CD4-positive, alpha-beta T cell treated with Interleukin-6 for 4 hours (primary cell): ENCODE measurements at places on chromosomes 4 and X.

GRCh38 chr4:141350122-141350905, 129.6 kb downstream of the ZNF330 start:
- DNase-seq = no peak

DNA sequence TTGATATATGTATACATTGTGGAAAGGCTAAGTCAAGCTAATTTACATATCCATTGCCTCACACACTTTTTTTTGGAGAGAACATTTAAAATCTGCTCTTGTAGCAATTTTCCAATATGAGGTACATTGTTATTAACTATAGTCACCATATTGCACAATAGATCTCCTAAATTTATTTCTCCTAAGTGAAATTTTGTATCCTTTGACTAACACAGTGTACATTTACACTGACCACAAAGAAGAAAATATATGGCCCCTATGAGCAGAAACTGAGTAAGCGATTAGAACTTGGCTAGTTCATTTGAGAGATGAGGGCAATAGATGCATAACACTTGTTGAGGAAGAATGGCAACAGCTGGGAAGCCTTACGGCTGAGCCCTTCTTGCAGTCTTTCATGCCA, 20.3 kb upstream of the GUCY1B1 start:
- DNase-seq = no peak

DNA sequence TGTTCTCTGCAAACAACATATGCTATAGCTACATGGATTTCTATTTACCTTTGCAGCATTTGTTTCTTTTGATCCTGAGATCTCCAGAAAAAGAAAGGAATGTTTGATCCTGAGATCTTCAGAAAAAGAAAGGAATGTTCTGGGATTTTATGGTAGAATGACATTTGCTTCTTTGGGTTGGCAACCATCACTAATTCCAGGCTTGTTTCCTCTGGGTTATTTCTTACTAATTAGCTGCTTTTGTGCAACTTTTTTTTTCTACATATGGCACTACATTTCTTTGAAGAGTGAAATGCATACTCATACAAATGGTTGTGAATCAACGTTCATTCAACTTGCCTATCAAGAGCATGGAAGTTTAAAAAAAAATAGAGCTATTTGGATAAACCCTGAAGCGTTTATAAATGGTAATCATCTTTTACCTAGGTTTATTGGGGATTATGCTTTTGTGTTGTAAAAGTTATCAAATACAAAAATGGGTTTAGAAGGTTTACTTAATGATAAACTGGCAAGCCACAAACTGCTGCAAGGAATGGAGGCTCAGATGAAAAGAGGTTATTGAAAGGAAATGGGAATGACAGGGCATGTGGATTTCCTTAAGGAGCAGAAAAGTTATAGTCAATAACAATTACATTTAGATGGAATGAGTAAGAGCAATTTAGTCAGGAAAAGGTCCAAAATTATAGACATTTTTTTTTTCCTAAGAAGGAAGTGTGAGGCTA, 95.6 kb upstream of the PCDH18 start:
- no peak for DNase-seq

DNA sequence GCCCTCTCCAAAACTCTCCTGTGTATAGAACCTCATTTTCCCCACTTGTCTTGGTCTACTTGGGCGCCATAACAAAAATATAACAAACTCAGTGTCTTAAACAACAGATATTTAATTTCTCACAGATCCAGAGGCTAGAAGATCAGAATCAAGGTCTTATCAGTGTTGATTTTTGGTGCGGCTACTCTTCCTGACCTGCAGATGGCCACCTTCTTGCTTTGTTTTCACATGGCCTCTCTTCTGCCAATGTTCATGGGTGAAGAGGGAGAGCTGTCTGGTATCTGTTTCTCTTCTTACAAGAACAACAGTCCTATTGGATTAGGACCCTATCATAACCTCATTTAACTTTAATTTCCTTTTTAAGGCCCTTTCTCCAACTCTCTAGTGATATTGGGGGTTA, 177.3 kb downstream of the PABPC4L start:
- no peak for DNase-seq

DNA sequence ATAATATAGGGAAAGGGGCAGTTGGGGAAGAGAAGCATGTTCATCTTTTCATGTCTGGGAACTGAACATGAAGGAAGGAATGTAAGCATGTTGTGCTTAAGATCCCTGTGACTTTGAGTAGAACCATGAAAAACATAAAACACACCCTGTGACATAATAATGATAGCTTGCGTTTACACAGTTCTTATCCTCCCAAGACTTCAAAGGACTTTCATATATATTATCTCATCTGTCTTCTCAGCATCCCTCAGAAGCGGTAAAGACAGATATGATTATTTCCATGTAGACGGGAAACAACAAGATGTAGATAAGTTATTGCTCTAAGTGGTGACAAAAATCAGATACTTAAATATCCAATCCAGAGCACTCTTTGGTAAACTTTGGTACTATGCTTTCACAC, 3.3 kb upstream of the SH3RF1 start:
- no peak for DNase-seq

DNA sequence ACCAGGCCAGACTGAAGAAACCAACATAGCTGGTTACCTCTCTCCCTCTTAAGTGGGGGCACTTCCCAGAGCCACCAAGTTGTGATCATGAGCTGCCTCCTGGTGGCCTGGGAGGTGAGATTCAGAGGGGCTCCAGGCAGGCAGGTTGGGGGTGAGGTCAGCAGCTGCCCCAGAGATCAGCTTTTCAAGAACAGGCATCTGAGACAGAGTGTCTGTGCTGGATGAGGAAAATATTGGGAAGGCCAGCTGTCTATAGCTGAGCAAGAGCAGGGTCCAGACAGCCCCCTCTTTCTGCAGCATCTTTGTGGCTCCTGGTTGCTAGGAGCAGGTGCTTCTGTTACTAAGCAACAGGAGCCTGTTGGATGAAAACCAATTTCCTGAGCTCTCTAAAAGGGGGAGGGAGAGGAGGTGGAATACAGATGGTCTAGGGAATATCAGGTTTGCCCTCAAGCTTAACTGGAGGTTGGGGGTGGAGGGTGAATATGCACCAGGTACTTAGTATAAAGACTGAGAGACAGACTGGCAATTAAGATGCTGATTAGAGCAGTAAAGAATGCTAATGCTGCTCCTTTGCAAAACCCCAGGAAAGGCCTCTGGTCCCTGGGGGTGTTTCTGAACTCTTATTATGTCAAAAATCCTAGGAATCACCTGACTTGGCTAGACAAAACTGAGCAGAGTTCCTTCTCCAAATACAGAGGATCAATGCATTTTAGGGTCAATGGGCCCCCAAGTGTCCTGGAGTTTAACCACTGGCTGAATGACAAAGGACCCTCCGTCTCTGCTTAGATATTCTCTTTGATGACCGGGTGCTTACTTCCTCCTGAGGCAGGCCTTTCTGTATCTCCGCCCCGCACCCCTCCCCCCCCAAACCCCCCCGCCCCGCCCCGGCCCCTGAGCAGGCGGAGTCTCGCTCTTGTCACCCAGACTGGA, 21.4 kb downstream of the ZCCHC13 start:
- peak; percentile 17 for DNase-seq

GRCh38 chr4:170087163-170087700, 2.5 kb downstream of the AADAT start:
- no peak for DNase-seq

- DNase-seq = no peak
Measured at GRCh38 chr4:171025776-171026175, 787.4 kb upstream of the GALNTL6 start.

GRCh38 chr4:67699603-67700002, 1.4 kb downstream of the UBA6 start:
- DNase-seq = no peak

DNA sequence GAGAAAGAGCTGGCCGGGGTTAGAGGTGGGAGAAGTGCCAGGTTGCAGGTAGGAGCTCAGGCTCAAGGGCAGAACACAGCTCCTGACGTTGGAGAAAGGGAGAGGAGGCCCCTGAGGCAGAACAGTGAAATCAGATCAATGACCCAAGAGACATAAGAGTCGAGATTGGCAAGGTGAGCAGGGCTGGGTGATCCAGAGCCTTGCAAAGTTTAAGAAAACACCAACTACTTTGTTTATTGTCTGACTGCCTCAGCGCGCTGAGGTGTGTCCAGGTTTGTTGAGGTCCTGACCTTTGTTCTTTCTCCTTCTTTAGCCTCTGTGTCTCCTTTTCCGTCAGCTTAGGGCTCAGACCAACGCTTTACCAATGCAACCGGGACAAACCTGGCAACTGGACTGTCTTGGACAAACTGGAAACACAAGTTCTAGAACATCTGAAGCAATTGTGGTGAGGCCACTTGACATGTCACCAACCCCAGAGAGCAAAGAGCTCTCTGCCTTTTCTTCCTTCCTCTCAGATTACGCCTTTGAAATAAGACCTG, 28.3 kb downstream of the CHRNA9 start:
- no peak for DNase-seq

DNA sequence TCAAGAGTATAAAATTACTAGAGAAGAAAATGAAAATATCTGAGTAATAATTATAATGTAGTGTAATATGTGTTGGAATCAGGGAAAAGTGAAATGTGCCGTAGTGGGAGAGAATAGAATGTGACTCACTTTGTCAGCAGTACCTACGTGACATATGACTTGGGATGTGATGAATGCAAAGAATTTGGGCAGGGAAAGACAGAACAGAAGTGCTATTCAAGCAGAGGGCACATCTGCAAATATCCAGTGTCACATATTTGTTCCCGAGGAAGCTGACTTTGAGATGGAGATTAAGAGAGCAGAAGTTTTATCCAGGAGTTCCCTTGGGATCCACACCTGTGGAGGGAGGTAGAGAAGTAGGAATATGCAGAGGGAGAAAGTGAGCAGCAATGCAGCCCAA, 69.3 kb upstream of the HS3ST1 start:
- DNase-seq = no peak

GRCh38 chr4:60482921-60483351, 717.2 kb upstream of the ADGRL3 start:
- DNase-seq = no peak

DNA sequence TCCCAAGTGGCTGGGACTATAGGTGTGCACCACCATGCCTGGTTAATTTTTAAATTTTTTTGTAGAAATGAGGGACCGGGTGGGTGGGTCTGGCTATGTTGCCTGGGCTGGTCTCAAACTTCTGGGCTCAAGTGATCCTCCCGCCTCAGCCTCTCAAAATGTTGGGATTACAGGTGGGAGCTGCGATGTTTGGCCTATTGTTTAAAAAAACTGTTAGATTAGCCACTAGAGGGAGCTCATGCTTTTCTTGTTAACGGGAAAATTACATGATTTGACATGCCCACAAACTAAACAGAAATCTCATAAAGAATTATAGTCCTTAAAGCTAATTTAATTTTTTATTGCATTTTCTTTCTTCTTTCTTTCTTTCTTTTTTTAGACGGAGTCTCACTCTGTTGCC, 5.0 kb upstream of the SDAD1 start:
- DNase-seq = peak; percentile 12

DNA sequence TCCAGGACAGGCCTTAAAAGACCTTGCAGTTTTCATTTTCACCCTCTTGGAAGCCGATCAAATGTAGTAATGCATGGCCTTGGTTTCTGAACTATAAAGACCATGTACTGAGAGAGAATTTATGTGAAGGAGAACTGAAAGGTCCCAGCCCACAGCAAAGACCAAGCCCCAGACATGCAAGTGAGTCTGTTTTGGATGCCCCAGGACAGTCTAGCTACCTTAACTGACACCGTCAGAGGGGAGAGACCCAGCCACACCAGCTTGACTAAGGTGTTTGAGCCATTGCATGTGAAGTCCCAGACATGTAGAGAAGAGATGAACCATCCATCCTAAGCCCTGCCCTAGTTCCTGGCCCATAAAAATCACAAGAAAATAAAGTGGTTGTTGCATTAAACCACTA, 316.8 kb upstream of the GATB start:
- DNase-seq = no peak

GRCh38 chrX:120315776-120316175, 4.5 kb upstream of the TMEM255A start:
- no peak for DNase-seq

DNA sequence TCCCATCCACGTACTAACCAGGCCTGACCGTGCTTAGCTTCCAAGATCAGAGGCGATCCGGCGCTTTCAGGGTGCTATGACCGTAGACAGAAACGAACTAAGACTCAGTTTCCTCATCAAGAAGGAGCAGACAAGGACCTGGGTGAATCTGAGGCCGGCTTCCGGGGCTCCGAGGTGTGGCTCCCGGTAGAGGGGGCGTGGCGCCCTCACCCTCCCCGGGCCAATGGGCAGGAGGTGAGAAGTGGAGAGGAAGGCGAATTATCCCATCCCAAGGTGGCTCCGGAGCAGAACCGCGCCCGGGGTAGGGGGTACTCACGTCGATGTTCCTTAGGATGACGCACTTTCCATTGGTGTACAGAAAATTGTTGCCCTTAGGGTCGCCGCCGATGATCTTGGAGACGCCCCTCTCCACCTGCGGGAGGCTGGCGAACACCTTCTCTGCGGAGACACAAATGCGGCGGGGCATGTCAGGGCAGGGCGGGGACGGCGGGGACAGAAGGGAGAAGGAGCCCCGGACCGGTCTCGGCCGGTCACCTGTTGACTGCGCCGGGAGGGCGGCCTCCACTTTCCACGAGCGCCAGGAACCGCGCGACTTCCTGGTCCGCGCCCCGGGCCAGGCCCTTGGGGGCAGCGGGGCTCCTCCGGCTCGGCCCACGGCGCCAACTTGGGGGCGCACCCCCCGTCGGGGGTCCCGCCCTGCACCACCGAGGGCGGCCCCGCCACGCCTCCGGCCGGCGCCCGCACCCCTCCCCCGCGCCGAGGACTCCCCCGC, 616 bp downstream of the WDR1 start:
- peak; percentile 83 for DNase-seq

DNA sequence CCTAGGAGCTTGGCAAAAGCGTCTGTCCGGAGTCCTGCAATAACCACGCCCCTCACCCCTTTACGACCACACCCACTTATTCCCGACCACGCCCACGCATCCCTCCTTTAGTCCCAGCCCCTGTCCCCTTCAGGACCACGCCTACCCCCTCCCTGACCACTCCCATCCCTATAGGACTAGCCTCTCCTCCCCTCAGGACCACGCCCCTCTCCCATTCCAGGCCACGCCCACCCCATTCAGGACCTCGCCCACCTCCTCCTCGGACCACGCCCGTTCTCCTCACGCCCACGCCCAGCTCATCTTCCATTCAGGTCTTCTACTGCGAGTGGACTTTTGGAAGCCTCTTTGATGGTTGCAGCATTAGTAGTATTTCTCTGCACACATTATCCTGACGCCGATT, 131.2 kb upstream of the STX18 start:
- no peak for DNase-seq

DNA sequence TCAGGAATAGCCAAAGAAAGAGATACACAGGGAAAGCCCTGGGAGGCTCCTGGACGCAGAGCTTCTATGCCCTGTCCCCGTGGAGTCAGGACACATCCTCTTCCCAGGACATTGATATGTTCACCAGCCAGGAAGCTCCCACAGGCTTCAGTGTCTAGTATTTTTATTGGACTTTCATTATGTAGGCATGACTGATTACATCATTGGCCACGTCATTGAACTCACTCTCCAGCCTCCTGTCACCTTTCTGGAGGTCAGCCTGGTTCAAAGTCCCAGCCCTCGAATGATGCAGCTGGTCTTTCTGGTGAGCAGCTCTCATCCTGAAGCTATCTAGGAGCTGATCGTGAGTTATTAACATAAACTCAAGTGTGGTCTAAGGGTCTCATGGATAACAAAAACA, 104.1 kb downstream of the CPEB2 start:
- DNase-seq = no peak

- peak; percentile 57 for DNase-seq
Measured at GRCh38 chrX:71992711-71993110, 82.1 kb downstream of the NHSL2 start.

GRCh38 chrX:42694260-42694815, 83.6 kb downstream of the PPP1R2C start:
- DNase-seq = no peak

- no peak for DNase-seq
Measured at GRCh38 chr4:61666244-61666643, 466.1 kb downstream of the ADGRL3 start.

- no peak for DNase-seq
Measured at GRCh38 chr4:143728166-143728565, 27.7 kb upstream of the FREM3 start.
